K562 (cell line): ENCODE measurements at places on chromosomes 6 and 20.

GRCh38 chr6:153121311-153121710 is 9.8 kb downstream of the RGS17 start:
- H3K4me1 ChIP-seq: no peaks in the 10 kb centered on the region
- H3K27me3 ChIP-seq: no peaks in the 10 kb centered on the region
- H3K27ac ChIP-seq: no peak overlapping the region
- no peak for DNase-seq

DNA sequence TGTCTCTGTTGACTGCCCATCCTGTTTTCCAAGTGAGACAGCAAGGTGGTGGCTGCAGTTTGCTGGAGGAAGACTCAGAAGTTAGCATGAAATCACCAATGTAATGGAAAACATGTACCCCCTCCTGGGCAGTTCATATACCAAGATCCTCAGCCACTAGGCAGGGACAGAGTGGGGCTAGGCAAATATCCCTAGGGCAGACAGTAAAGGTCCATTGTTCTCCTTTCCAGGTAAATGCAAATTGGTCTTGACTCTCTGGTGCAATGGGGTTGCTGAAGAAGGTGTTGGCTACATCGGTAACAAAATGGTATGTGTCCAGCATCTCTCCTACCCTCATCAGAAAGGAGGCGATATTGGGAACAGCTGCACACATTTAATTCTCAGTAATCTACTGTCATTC is 233.6 kb upstream of the SOX4 start:
- H3K4me1 ChIP-seq: no peaks in the 10 kb centered on the region
- H3K4me3 ChIP-seq: no peak overlapping the region
- H3K27me3 ChIP-seq: peaks cover 6% of the 10 kb centered on the region; the same call in 1 of the 3 replicates
- DNase-seq: no peak

- H3K4me1 ChIP-seq: no peaks in the 10 kb centered on the region
- H3K36me3 ChIP-seq: no peaks in the 10 kb centered on the region
- no peaks in the 10 kb centered on the region for H3K27me3 ChIP-seq
- no peak overlapping the region for H3K27ac ChIP-seq
These were observed 722.6 kb upstream of the NRSN1 start for GRCh38 chr6:23403460-23403859.

DNA sequence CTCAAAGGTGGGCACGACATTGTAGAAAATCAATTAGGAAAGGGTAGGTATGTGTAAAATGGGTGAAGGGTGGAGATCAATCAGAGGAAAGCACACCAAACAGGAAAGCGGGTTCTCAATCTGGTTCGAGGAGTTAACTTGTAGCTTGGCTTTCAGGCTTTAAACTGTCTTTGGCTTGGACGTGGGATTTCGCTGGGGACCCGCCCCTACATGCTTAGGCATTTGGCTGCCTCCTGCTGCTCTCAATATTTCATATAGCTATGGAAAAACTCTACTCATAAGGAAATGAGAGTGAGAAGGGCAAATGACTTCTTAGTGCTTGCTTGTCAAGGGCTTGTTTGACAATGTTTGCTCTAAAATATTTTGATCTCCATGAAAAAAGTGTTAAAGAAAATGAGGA is 38.1 kb upstream of the PDE7B start:
- H3K36me3 ChIP-seq: no peaks in the 10 kb centered on the region
- no peaks in the 10 kb centered on the region for H3K27me3 ChIP-seq
- H3K27ac ChIP-seq: no peak overlapping the region
- H3K4me1 ChIP-seq: no peaks in the 10 kb centered on the region
- no peak for DNase-seq

GRCh38 chr6:150169609-150170008 is 26.8 kb downstream of the PPP1R14C start:
- no peaks in the 10 kb centered on the region for H3K27me3 ChIP-seq
- H3K4me3 ChIP-seq: no peak overlapping the region
- H3K36me3 ChIP-seq: no peaks in the 10 kb centered on the region; the same call in 2 of the 3 replicates
- H3K4me1 ChIP-seq: peaks cover 28% of the 10 kb centered on the region; the same call in 2 of the 3 replicates

DNA sequence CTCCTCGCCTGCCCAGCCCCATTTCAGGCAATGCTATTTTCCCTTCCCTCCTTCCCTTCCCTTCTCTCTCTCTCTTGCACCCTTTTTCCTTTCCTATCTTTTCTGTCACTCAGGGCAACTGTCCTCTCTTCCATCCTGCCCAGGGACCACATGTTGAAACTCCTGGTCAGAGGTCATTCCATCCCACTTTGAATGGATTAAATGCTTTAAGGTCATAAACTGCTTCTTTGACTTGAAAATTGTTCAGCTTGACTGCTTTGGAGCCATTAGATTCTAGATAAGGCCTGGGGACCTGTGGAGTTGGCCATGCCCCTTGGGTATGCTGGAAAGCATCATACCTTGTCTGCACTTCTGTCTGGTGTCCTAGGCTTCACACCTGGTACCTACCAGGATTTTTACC is 106.1 kb downstream of the DTNBP1 start:
- peak overlapping the region; percentile 27 for H3K4me3 ChIP-seq
- H3K4me1 ChIP-seq: peaks cover 16% of the 10 kb centered on the region
- no peaks in the 10 kb centered on the region for H3K27me3 ChIP-seq
- DNase-seq: no peak
- peaks cover 10% of the 10 kb centered on the region; the same call in 1 of the 3 replicates for H3K36me3 ChIP-seq

- H3K4me3 ChIP-seq: no peak overlapping the region
- H3K27me3 ChIP-seq: no peaks in the 10 kb centered on the region
- no peaks in the 10 kb centered on the region for H3K4me1 ChIP-seq
- DNase-seq: no peak
These were observed 703.7 kb downstream of the MAFB start for GRCh38 chr20:39985271-39985827.

- H3K36me3 ChIP-seq: no peaks in the 10 kb centered on the region
- peaks cover 48% of the 10 kb centered on the region for H3K4me1 ChIP-seq
- no peak for DNase-seq
- H3K4me3 ChIP-seq: no peak overlapping the region
- H3K27me3 ChIP-seq: peaks cover 13% of the 10 kb centered on the region; the same call in 2 of the 3 replicates
These were observed 3.3 kb downstream of the PI16 start for GRCh38 chr6:36957773-36958271.

- no peaks in the 10 kb centered on the region for H3K36me3 ChIP-seq
- H3K27ac ChIP-seq: no peak overlapping the region
- no peak for DNase-seq
- no peaks in the 10 kb centered on the region for H3K4me1 ChIP-seq
- no peaks in the 10 kb centered on the region for H3K27me3 ChIP-seq
These were observed 754.1 kb downstream of the QKI start for GRCh38 chr6:164168595-164168994.

DNA sequence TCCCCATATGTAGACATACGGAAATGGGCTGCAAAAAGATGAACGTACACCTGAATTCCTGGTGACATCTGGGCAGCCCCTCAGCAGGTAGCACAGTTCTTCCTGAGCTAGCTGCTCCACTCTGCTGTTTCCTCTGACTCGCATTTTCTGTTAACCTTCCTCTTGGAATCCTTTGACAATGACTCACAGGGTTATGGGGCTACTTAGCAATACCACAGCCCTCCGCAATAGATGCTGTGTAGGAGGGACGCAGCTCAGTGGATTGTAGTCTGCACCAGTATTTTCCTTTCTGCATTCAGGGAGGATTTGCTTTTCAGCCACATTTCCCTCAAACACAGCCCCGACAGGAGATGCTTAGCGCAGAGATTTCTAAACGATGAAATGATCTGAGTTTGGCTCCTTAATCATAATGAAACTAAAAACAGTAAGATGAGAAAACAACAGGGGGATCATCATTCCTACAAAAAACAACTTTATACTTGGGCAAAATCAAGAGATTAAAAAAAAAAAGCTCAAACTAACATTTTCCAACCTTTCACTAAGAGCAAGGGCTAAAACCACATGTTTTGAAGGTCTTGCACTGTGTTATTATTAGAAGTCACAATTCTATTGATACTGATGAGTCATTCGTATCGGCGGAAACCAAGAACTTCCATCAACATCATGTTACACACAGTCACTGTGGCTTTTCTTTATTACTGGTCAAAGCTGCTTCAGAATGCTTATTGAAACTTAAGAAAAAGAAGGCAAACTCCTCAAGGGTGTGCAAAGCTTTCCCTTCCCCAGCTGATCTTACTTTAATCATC is 12.2 kb downstream of the BACH2 start:
- no peaks in the 10 kb centered on the region for H3K27me3 ChIP-seq
- H3K36me3 ChIP-seq: no peaks in the 10 kb centered on the region
- peak; percentile 63 for DNase-seq
- H3K27ac ChIP-seq: peak overlapping the region; percentile 30; the same call in 2 of the 3 replicates

DNA sequence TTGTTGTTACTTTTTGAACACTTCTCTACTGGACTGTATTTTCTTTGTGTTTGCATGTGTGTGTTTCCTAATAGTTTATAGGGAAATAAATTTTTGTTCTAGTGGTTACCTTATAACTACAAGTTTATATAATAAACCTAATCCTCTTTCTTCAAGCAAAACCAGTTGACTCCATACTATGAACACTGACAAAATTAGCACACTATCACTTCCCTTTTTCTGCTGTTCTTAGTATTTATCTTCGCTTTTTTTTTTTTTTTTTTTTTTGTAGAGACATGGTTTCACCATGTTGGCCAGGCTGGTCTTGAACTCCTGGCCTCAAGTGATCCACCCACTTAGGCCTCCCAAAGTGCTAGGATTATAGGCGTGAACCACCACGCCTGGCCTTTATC is 25.0 kb upstream of the C6orf62 start:
- H3K27me3 ChIP-seq: 0 out of 2 replicates have a peak, but pooled peaks cover under 1% of the 10 kb centered on the region
- no peak for DNase-seq
- H3K36me3 ChIP-seq: no peaks in the 10 kb centered on the region
- H3K4me1 ChIP-seq: no peaks in the 10 kb centered on the region
- no peak overlapping the region for H3K4me3 ChIP-seq
- H3K27ac ChIP-seq: peak overlapping the region; percentile 70; the same call in 1 of the 3 replicates

DNA sequence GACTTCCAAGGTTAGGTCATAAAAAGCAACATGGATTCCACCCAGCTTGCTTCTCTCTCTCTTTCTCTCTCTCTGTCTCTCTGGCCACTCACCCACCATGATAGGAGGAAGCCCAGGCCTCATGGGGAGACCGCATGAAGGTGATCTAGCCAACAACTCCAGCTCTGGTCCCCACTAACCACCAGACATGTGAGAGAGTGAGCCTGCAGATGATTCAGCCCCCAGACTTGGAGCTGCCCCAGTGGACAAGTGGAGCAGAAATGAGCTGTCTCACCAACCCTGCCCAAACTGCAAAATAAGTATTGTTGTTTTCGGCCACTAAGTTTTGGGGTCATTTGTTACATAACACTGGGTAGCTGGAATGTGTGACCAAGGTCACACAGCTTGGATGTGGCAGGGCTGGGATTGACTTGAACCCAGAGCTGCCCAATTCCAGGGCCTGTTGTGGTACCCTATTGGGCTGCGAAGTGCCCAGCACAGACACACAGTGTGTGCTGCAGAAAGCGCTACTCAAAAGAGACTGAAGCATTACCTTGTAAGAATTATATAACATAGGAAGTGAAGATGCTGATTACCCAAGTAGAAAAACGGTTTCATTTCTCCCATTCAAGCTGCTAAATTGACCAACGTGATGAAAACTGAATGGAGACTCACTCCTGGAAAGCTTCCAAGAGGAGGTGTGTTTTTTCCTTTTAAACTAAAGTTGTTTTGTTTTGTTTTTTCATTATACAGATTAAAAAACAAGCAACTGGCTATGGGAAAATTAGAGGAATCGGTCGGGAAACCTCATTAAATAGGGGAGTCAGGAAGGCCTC is 9.1 kb upstream of the TLDC2 start:
- H3K27me3 ChIP-seq: no peaks in the 10 kb centered on the region
- no peaks in the 10 kb centered on the region for H3K36me3 ChIP-seq
- DNase-seq: no peak
- H3K4me1 ChIP-seq: peaks cover 10% of the 10 kb centered on the region

- no peak for DNase-seq
- no peaks in the 10 kb centered on the region for H3K4me1 ChIP-seq
- no peaks in the 10 kb centered on the region for H3K36me3 ChIP-seq
- H3K27me3 ChIP-seq: peaks cover 42% of the 10 kb centered on the region
These were observed 6.2 kb upstream of the GCM1 start for GRCh38 chr6:53154794-53155193.

GRCh38 chr6:12490904-12491571 is 200.9 kb downstream of the EDN1 start:
- no peaks in the 10 kb centered on the region for H3K4me1 ChIP-seq
- H3K36me3 ChIP-seq: no peaks in the 10 kb centered on the region
- H3K4me3 ChIP-seq: no peak overlapping the region
- H3K27me3 ChIP-seq: no peaks in the 10 kb centered on the region
- no peak overlapping the region for H3K27ac ChIP-seq

DNA sequence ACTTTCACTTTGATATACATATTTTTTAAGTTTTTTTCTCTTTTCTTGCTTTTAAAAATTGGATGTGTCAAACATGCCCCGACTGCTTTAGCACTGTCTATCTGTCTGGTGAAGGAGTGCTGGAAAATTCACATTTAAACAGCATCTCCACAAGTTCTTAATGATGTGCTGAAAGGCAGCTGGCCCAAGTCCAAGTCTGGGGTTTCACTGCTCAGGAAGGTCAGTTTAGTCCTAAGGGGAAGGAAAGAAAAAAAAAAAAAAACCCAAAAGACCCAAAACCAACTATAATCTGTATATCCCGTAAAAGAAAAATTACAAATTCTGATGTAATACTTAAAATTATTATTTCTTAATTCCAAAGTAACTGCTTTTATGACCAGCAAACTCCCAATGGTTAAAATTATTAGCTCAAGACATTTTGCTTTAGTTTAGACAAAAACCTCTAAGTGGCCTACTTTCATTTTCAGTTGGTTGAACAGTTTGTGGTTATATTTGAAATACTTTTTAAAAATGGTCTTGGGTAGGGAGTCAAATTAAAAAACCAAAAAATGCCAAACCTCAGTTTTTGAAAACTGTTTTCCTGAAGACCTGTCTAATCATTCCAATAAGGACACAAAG is 79.5 kb upstream of the PREP start:
- peak; percentile 19 for DNase-seq
- H3K27ac ChIP-seq: no peak overlapping the region
- H3K4me3 ChIP-seq: no peak overlapping the region
- H3K4me1 ChIP-seq: no peaks in the 10 kb centered on the region
- H3K36me3 ChIP-seq: no peaks in the 10 kb centered on the region

DNA sequence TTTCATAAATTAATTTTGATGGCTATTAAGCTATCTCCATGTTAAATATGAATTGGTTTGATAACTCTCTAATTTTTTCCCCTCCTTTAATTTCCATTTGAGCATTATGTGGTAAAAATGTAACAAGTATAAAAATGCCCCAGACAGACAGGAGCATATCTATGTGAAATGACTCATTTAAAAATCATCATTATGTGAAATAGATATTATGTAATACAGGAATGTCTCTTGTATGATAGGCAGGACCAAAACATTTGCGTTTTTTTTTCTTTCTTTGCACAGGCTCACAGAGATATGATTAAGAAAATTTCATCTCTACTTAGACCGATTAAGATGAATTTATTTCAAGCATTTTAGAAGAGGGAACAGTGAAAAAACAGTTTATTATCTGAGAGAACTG is 95.8 kb downstream of the AKAP7 start:
- no peak for DNase-seq
- no peak overlapping the region for H3K27ac ChIP-seq
- no peaks in the 10 kb centered on the region for H3K36me3 ChIP-seq
- no peaks in the 10 kb centered on the region for H3K27me3 ChIP-seq
- H3K4me1 ChIP-seq: no peaks in the 10 kb centered on the region
